ENCODE measurements at places on chromosomes 12 and 14.
A peak's percentile ranks its signal among the peaks of the same experiment; 100 is the strongest.

- DNase-seq: no peak
These were observed 161.3 kb upstream of the LMNTD1 start for GRCh38 chr12:25714198-25714984.

GRCh38 chr12:12720672-12721161 lies 3.5 kb downstream of the CDKN1B start:
- DNase-seq: no peak

- peak; percentile 55 for DNase-seq
These were observed 32.6 kb upstream of the CD9 start for GRCh38 chr12:6167327-6168280.

- no peak for DNase-seq
These were observed 24.8 kb upstream of the ZFP36L1 start for GRCh38 chr14:68817506-68818212.
